ENCODE measurements at places on chromosomes 4 and X. TPM values are rescaled to one million over a fixed set of nuclear protein-coding genes. Genes with fewer than 3 reads are reported as not detected.

DNA sequence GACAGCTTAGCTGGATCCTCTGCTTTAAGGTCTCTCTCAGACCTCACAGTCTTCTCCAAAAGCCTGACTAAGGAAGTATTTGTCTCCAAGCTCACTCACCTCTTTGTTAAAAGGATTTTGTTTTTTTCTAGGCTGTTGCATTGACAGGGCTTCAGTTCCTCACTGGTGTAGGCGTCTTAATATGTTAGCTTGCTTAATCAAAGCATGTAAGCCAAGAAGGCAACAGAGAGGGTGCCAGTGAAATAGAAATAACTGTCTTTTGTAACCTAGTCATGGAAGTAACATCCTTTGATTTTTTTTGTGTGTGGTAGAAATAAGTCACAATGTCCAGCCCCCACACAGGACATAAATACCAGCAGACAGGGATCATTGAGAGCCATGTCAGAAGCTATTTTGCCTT lies 58.8 kb downstream of the FIP1L1 start:
- no peak overlapping the region for H3K27ac ChIP-seq
- no peak overlapping the region for H3K4me3 ChIP-seq
- no peak for DNase-seq
- peaks cover 19% of the 10 kb centered on the region for H3K36me3 ChIP-seq
- H3K4me1 ChIP-seq = no peaks in the 10 kb centered on the region

- H3K4me1 ChIP-seq = no peaks in the 10 kb centered on the region
- no peak for DNase-seq
- H3K27ac ChIP-seq = no peak overlapping the region
- no peaks in the 10 kb centered on the region for H3K36me3 ChIP-seq
Observed at GRCh38 chrX:121301356-121301755, 253.9 kb downstream of the GLUD2 start.

GRCh38 chr4:4343038-4343437 lies 43.9 kb upstream of the NSG1 start:
- H3K27me3 ChIP-seq = no peaks in the 10 kb centered on the region
- H3K4me3 ChIP-seq = no peak overlapping the region
- H3K36me3 ChIP-seq = no peaks in the 10 kb centered on the region
- H3K4me1 ChIP-seq = no peaks in the 10 kb centered on the region

DNA sequence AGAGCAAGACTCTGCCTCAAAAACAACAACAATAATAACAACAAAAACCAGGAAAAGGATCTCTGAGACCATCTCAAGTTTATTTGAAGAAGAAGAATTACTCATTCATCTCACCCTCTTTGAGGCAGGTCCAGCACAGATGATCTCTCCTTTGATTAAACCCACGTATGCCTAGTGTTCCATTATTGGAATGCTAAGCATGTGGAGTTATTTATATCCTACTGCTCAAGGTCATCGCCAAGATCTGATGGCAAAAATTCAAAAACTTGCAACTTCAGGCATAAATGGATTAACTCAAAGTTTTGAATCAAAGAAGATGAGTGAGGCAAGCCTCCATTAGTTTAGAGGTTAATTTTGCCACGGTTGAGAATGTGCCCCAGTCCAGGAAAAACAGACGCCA lies 184.2 kb downstream of the DHRSX start:
- peaks cover 7% of the 10 kb centered on the region for H3K36me3 ChIP-seq
- no peak overlapping the region for H3K27ac ChIP-seq
- H3K4me1 ChIP-seq = no peaks in the 10 kb centered on the region
- H3K4me3 ChIP-seq = no peak overlapping the region

DNA sequence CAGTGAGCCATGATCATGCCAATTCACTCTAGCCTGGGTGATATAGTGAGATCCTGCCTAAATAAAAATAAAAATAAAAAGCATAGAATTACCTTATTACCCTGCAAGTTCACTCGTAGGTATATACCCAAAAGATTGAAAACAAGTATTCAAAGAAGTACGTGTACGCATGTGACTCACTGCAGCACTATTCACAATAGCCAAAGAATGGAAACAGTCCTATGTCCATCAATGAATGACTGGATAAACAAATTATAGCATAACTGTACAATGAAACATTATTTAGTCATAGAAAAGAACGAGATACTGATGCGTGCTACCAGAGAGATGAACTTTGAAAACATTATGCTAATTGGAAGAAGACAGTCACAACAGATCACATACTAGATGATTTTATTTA lies 204.6 kb upstream of the DIAPH2 start:
- H3K27ac ChIP-seq = no peak overlapping the region
- H3K4me1 ChIP-seq = peaks cover 5% of the 10 kb centered on the region
- no peak overlapping the region for H3K4me3 ChIP-seq

GRCh38 chrX:150547375-150548115 lies 20.9 kb upstream of the MTM1 start:
- H3K4me1 ChIP-seq = 0 out of 2 replicates have a peak, but pooled peaks cover 2% of the 10 kb centered on the region
- no peaks in the 10 kb centered on the region for H3K36me3 ChIP-seq
- DNase-seq = peak; percentile 63
- peak overlapping the region; percentile 43 for H3K4me3 ChIP-seq
- H3K27me3 ChIP-seq = peaks cover 3% of the 10 kb centered on the region

- no peak for DNase-seq
- H3K4me1 ChIP-seq = peaks cover 3% of the 10 kb centered on the region
- H3K36me3 ChIP-seq = peaks cover 11% of the 10 kb centered on the region
- H3K27ac ChIP-seq = no peak overlapping the region
Observed at GRCh38 chrX:40420899-40421729, 159.7 kb upstream of the ATP6AP2 start.

- no peaks in the 10 kb centered on the region for H3K4me1 ChIP-seq
- H3K36me3 ChIP-seq = no peaks in the 10 kb centered on the region
- DNase-seq = no peak
- no peaks in the 10 kb centered on the region for H3K27me3 ChIP-seq
- no peak overlapping the region for H3K27ac ChIP-seq
- H3K4me3 ChIP-seq = no peak overlapping the region
Observed at GRCh38 chr4:148196164-148196563, 246.1 kb downstream of the NR3C2 start.

- no peak overlapping the region for H3K4me3 ChIP-seq
- no peak overlapping the region for H3K27ac ChIP-seq
- H3K36me3 ChIP-seq = no peaks in the 10 kb centered on the region
- H3K4me1 ChIP-seq = no peaks in the 10 kb centered on the region
- no peak for DNase-seq
Observed at GRCh38 chr4:157114671-157115070, 38.7 kb downstream of the GLRB start.

GRCh38 chrX:65993332-65993731 lies 46.5 kb downstream of the VSIG4 start:
- no peaks in the 10 kb centered on the region for H3K4me1 ChIP-seq
- H3K36me3 ChIP-seq = no peaks in the 10 kb centered on the region
- H3K27me3 ChIP-seq = no peaks in the 10 kb centered on the region

DNA sequence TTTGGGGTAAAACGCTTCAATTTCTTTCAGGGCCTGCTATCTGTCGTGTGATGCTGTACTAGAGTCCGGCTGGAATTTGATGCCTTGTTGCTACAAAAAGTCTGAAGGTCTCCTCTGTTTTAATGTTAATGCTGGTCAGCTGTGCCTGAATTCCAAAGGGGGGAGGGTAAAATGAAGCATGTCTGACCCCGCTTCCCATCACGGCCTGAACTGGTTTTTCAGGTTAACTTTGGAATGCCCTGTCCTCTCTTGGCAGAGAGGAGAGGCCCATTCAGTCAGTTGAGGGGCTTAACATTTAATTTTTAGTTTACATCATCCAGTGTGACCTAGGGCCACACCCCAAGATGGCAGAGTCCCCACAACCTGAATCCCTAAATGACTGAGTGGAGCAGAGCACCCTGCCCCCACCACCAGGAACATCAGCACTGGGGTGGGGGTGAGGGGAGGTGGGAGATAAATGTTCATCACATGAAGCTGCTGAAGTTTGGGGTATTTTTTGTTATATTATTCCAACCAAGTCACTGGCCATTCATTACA lies 47.9 kb upstream of the GPR78 start:
- no peak overlapping the region for H3K4me3 ChIP-seq
- no peak overlapping the region for H3K27ac ChIP-seq

DNA sequence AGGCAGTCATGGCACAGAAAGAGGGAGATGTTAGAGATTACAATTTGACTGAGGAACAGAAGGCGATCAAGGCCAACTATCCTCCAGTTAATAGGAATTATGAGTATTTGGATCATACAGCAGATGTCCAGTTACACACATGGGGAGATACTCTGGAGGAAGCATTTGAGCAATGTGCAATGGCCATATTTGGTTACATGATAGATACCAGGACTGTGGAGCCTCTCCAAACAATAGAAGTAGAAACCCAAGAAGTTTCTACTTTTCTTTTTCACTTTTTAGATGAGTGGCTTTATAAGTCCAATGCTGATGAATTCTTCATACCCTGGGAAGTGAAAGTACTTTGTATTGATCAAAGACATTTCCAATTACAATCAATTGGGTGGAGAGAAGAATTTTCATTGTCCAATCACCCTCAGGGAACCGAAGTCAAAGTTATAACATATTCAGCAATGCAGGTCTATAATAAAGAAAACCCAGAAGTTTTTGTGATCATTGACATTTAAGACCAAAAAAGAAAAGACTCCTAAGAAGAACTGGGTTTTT lies 139.1 kb downstream of the MAB21L2 start:
- no peak overlapping the region for H3K27ac ChIP-seq
- no peaks in the 10 kb centered on the region for H3K4me1 ChIP-seq
- H3K4me3 ChIP-seq = no peak overlapping the region
- no peaks in the 10 kb centered on the region for H3K27me3 ChIP-seq

- H3K4me1 ChIP-seq = no peaks in the 10 kb centered on the region
- no peaks in the 10 kb centered on the region for H3K27me3 ChIP-seq
- DNase-seq = no peak
- no peak overlapping the region for H3K27ac ChIP-seq
- no peak overlapping the region for H3K4me3 ChIP-seq
- H3K36me3 ChIP-seq = peaks cover 10% of the 10 kb centered on the region
Observed at GRCh38 chr4:64682481-64682880, 273.2 kb upstream of the TECRL start.

- H3K36me3 ChIP-seq = no peaks in the 10 kb centered on the region
- no peak for DNase-seq
- no peak overlapping the region for H3K27ac ChIP-seq
Observed at GRCh38 chr4:73872316-73873108, 3.3 kb downstream of the CXCL1 start.

GRCh38 chr4:116143198-116143597 lies 942.2 kb downstream of the TRAM1L1 start:
- no peak for DNase-seq
- H3K27me3 ChIP-seq = no peaks in the 10 kb centered on the region
- H3K4me3 ChIP-seq = no peak overlapping the region
- H3K36me3 ChIP-seq = peaks cover 7% of the 10 kb centered on the region

DNA sequence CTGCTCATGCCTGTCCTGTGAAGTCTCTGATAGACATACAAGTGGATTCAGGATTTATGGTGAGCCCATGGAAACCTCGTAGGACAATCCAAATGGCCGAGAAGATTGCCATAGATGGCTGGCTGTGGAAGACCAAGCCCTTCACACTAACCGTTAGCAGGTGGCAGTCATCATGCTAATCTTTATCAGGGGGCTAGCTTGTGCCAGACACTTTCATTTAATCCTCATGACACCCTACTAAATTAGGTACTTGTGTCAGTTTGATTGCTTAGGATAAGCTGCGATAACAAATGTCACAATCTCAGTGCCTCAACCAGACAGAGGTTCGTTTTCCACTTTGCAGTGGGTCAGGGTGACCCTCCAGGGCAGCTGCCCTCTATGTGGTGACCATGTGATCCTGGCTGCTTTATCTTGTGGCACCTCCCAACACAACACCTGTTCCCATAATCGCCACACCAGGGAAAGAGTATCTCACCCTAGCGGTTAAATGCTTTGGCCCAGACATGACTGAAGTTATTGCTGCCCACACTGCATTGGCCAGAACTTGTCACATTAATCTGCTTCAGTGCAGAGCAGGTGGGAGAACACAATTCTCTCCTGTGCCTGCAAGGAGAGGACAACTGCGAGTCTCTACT lies 60.8 kb downstream of the REPS2 start:
- H3K27ac ChIP-seq = no peak overlapping the region
- H3K4me3 ChIP-seq = no peak overlapping the region
- H3K4me1 ChIP-seq = no peaks in the 10 kb centered on the region
- peak; percentile 42 for DNase-seq
- no peaks in the 10 kb centered on the region for H3K36me3 ChIP-seq

DNA sequence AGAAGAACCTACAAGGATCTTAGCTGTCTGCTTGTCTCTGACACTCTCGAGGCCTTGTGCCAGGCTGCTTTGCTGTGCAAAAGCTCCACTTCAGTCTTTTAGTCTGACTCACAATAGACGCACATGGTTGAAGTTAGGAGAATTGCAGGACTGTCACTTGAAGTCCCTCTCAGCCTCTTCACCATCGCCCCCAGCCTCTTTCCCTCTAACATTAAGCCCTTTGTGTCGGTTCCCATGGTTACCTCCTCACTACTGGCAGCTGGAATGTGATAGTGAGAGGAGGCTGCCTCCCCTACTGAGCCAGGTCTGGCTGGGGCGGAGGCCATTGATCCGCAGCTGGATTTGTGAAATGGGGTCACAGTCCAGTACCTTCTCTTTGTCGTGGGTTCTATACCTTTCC lies 201.8 kb downstream of the SOWAHB start:
- H3K27me3 ChIP-seq = no peaks in the 10 kb centered on the region
- H3K4me1 ChIP-seq = peaks cover 34% of the 10 kb centered on the region
- 0 out of 3 replicates have a peak, but pooled peaks cover 3% of the 10 kb centered on the region for H3K36me3 ChIP-seq

- H3K4me1 ChIP-seq = peaks cover 2% of the 10 kb centered on the region
- H3K36me3 ChIP-seq = no peaks in the 10 kb centered on the region
- H3K27ac ChIP-seq = no peak overlapping the region
Observed at GRCh38 chr4:144353292-144353691, 212.8 kb upstream of the GYPA start.

- peaks cover 6% of the 10 kb centered on the region for H3K36me3 ChIP-seq
- H3K27me3 ChIP-seq = no peaks in the 10 kb centered on the region
- H3K27ac ChIP-seq = no peak overlapping the region
- DNase-seq = no peak
- H3K4me1 ChIP-seq = no peaks in the 10 kb centered on the region
Observed at GRCh38 chr4:142952821-142953580, 106.9 kb upstream of the INPP4B start.

DNA sequence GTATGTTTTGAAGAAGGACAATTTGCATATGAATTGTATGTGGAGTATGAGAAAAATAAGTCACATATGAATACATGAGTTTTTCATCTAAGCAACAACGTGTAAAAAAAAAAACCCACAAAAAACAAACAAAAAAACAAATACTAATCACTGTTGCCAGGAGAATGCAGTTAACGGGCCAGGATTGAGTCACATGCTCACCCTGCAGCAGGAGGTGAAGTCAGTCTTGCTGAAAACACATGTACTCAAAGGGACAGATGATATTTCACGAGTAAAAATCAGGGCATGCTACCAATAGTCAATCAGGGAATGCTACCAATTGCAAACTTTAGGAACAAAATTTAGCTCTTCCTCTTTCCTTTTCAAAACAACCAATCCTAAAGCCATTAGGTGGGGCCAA lies 10.4 kb upstream of the DCLK2 start:
- H3K4me1 ChIP-seq = no peaks in the 10 kb centered on the region
- no peaks in the 10 kb centered on the region for H3K36me3 ChIP-seq
- H3K27me3 ChIP-seq = no peaks in the 10 kb centered on the region
- H3K4me3 ChIP-seq = no peak overlapping the region
- H3K27ac ChIP-seq = no peak overlapping the region

The POU4F2 gene
- total RNA-seq = not detected

The EVC gene
- 10.1 TPM for total RNA-seq

The HS6ST2 gene
- total RNA-seq = 4.8 TPM

The CFAP47 gene
- 0.09 TPM for total RNA-seq

The C1GALT1C1 gene
- 14.8 TPM for total RNA-seq

The HDX gene
- total RNA-seq = 4.0 TPM

The GUCY1B1 gene
- total RNA-seq = 0.59 TPM

The UGT2B10 gene
- total RNA-seq = not detected

The ZNF595 gene
- total RNA-seq = 12.5 TPM

The PDE6B gene
- total RNA-seq = 10.2 TPM

The ATP11C gene
- 26.4 TPM for total RNA-seq

The CENPVL1 gene
- 2.8 TPM for total RNA-seq

The GC gene
- total RNA-seq = not detected

The ODAPH gene
- total RNA-seq = not detected

The CAPN6 gene
- total RNA-seq = 7.4 TPM

The STIM2 gene
- 26.2 TPM for total RNA-seq
